ENCODE measurements at places on chromosomes 5 and 9.

DNA sequence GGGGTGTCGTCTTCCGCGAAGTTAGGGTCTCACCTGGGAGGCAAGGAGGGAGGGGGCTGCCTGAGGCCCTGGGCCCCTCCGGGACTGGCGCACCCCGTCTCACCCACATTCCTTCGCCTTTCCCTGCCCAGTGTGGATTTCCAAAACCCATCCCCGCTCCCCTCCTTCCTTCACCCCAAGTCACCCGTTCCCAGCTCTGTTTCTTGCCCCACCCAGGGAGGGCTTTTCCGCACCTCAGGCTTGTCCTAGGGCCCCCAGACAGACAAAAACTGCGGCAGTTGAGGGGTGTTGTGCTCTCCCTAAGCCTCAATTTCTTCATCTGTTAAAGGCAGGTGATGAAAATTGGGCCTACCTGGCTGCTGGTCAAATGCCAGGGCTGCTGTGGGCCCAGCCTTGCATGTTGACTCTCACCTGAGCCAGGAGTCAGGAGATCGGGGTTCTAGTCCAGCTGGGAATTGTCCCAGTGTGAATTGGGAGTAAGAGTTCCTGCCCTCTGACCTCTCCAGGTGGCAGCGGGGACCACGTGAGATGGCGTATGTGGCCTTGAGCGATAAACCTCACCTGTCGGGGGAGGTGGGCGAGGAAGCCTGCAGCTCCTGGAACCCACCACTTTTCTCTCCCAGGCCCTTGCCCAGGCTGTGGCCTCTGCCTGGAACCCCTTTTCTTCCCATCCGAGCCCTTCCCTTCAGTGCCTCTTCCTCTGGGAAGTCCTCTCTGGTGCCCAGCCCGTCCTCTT, 143.4 kb upstream of the IER5L start:
- DNase-seq = no peak

DNA sequence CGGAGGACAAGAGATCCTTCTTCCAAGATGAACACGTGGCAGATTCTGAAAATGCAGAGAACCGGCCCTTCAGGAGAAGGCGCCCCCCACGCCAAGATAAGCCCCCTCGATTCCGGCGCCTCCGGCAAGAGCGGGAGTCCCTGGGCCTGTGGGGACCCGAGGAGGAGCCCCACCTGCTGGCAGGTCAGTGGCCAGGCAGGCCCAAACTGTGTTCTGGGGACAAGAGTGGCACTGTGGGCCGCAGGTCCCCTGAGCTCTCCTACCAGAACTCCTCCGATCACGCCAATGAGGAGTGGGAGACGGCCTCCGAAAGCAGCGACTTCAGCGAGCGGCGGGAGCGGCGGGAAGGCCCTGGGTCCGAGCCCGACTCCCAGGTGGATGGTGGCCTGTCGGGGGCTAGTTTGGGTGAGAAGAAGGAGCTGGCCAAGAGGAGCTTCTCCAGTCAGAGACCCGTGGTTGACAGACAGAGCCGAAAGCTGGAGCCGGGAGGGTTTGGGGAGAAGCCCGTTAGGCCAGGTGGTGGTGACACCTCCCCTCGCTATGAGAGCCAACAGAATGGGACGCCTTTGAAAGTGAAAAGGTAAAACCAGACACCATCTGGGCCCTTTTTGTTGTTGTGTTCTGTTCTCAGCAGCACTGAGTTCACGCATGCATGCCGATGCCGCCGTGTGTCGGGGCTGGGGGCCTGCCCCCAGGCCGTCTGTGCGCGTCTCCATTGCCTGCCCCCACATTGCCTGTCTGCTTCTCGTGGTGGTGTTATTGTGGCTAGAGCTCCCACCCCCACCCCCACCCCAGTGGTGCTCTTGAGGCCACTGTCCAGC, 26.6 kb upstream of the POMT1 start:
- DNase-seq = no peak

- DNase-seq = no peak
These were observed 34.5 kb upstream of the GLIS3 start for GRCh38 chr9:4334410-4334813.

DNA sequence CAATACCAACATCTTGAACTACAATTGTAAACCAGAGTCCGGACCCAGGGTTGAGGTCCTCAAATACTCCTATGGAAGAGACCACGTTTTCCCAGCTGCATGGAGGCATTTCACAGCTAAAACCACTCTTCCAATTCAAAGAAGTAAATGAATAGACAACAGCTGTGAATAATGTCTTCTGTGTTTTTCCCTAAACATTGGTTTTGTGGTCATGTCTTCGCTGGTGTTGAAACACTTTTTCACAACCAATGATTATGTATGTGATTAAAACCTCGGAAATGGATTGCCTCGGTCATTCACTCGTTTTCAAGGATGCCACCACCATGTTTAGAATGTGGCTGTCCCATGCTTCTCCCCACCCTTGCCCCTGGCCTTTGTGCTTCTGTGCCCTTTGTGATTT, 9.4 kb upstream of the TENT4A start:
- no peak for DNase-seq

GRCh38 chr5:147187099-147187540, 47.7 kb upstream of the STK32A start:
- no peak for DNase-seq

DNA sequence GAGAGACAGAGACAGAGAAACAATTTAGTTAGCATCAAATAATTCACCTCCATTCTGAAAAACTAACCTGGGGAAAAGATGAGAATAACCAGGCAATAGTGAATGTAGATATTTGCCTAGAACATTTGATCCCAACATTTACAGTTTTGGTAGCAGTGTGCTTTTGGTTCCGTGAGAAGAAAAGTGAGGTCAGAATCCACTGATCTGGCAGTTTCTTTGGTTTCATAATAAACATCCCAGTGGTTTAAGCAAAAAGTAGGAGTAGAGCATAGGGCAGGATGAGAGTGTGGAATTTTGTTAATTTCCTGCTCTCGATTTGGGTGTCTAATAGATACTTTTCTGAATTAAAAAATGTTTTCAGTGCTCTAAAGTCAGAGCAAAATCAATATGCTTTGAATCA, 887.0 kb downstream of the NR2F1-AS1 start:
- DNase-seq = no peak

GRCh38 chr5:74020503-74020902, 394.5 kb downstream of the ARHGEF28 start:
- DNase-seq = no peak

- no peak for DNase-seq
These were observed 398.5 kb downstream of the TAF11L14 start for GRCh38 chr5:18032744-18033143.

- peak; percentile 73 for DNase-seq
These were observed 14.0 kb upstream of the TCF7 start for GRCh38 chr5:134100283-134101091.

- DNase-seq = no peak
These were observed 333.6 kb downstream of the CSNK1G3 start for GRCh38 chr5:123845356-123846100.

GRCh38 chr9:110763568-110763967, 95.0 kb downstream of the MUSK start:
- no peak for DNase-seq

DNA sequence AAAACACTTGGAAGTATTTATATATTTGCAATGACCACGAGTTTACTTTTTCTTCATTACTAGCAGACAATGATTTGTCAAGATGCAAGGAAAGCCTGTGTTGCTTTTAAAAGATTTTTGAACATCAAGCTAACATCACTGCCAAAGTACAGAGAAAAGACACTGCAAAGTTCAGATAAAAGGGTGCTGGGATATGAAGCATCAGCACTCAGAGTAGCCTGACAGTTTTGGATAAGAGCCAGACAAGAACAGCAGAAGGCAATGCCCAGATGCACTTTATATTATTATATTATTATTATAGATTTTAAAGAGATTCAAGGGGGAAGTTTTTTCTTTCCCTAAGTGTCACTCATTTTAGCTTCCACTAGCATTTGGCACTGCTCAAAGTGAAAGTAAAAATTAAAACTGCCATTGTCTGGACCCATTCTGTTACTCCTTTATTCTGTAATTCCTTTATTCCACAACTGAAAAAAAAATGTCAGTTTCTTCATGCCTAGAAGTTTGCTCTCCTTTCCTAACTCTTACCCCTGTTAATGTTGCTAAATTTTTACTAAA, 240.6 kb downstream of the EFNA5 start:
- no peak for DNase-seq

DNA sequence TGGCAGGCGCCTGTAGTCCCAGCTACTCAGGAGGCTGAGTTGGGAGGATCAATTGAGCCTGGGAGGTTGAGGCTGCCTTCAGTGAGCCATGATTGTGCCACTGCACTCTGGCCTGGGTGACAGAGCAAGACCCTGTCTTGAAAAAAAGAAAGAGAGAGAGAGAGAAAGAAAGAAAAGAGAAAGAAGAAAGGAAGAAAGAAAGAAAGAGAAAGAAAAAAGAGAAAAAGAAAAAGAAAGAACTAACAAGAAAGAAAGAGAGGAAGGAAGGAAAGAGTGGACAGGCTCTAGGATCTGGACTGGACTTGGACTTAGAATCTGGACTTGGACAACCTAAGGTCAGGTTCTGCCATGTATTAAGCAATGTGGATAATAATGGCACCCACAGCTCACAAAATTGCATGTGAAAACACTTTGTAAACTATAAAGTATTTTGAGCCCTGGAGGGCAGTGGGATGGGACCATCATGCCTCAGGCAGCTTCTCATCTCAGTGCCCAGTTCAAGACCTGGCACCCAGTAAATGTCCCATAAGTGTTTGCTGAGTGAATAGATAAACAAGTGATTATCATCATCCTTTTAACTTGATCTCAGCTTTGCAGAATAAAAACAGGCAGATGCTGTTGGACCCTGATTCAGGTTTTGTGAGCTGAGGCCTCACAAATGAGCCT, 12.8 kb upstream of the PHF19 start:
- no peak for DNase-seq

DNA sequence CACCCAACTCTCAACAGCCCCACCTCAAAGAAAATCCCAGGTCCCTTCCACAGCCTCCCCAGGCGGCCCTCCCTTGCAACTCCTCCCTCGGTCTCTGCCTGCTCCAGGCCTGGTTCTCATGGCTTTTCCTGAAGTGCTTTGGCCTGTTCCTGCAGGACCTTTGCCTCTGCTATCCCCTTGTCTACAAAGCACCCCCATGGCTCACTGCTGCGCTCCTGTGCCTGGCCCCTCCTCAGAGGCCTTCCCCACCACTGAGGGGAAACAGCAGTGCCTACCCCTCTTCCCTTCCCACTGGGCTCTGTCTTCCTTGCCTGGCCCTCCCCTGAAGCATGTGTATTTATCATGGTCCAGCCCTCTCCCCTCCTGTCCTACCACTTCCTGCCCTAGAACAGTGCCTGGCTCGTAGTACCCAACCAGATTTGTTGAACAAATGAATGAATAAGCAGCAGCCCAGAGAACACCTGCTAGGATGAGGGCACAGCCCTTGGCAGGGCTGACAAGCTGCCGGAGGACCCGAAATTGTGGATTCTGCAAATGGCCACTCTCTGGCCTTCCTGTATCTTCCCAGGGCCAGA, 68.6 kb upstream of the LRRTM2 start:
- no peak for DNase-seq

DNA sequence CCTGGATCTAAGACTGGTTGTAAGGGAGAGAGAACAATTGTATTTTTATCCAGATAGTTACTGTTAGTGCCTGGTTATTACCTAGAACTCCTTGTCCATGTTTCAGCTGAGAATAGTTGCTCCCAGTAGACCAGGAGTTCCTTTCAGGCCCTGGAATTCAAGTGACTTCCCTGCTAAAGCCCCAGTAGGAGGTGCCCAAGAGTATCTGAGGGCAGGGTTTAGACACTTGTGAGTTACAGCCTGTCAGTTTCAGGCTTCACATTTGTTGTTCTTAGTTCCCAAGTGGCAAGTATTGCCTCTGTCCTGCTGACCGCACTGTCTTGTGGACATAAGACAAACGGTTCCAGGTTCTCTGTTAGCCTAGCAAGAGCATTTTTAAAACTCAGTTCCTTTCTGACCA, 743.9 kb upstream of the SEMA6A start:
- no peak for DNase-seq

DNA sequence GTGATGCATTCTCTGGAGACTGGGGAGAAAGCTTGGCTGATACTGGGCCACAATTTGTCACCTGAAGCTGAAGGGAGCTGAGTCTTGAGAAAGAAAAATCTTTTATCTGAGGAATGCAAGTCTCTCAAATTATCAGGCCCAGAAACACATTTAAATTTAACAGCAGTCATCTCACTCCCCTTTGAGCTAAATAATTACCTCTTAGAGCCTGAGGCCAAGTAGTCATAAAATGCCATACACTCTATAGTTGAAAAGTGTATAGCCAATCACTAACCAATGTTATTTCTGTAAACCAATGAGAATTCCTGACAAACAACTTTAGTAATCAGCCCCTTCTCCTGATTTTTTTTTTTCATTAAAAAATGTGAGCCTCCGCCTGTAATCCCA, 32.7 kb upstream of the DAPK1 start:
- DNase-seq = no peak

GRCh38 chr9:90325913-90326653, 316.5 kb downstream of the DIRAS2 start:
- DNase-seq = no peak

GRCh38 chr9:114155263-114155994, at the start of gene COL27A1:
TSS of gene COL27A1 (plus strand) at chr9:114155537. CDS start at chr9:114155951, 414 bp downstream.
- peak; percentile 71 for DNase-seq

GRCh38 chr9:109600142-109600541, 102.0 kb upstream of the PTPN3 start:
- DNase-seq = no peak

DNA sequence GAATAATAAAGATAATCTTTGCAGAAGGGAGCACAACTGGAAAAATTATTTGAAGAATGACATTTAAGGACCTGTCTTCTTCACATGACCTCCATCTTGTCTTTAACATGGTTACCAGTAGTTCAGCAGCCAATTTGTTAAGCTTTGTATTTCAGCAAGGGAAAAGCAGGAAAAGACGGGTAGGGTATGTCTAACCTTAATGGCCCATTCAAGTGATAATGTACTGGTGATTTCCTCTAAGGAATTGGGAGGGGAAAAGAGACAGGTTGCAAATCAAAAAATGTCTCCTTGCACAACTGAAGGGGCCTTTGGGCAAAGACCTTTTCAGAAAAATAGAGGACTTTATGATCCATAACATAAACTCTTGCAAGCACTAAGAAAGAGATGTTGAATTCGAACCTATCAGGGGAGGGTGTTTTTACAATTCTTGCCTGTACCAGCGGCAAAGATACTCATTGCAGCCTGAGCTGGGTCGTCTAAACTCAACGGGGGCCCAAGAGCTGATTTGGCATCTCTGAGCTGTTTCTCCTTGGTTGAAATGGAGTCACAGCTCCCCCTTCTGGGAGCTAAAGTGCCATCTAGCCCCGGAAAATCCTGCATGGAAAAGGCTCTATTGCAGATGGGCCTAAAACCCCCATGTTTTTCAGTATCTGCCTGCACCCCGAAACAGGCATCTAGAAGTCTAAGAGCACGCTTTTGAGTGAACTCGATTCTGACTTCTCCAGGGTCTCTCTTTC, 3.8 kb downstream of the BRINP1 start:
- DNase-seq = no peak

DNA sequence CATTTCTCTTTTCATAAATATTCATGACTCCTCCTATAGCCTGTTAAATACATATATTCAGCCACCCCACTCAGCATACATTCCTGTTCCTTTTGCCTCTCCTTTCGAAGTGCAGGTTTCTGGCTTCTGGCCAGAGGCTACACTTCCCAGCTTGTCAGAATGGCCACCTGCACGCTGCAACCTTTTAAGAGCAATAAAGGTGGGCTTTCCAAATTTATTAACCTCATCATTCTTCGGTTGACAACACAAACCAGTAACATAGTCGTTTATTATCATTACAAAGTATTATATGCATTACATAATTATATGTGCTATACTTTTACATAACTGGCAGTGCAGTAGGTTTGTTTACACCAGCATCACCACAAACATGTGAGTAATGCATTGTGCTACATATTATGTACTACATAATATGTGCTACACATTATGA, 16.5 kb upstream of the TMEM171 start:
- no peak for DNase-seq
